ENCODE measurements at places on chromosomes 3 and 15. TPM values are rescaled to one million over a fixed set of nuclear protein-coding genes. Genes with fewer than 3 reads are reported as not detected.

The ARPIN gene
- total RNA-seq = 2.7 TPM

The SNUPN gene
- total RNA-seq = 26.7 TPM

The ACVR2B gene
- 6.3 TPM for total RNA-seq

The SLC24A5 gene
- total RNA-seq = 0.05 TPM

The NEK11 gene
- 1.8 TPM for total RNA-seq

DNA sequence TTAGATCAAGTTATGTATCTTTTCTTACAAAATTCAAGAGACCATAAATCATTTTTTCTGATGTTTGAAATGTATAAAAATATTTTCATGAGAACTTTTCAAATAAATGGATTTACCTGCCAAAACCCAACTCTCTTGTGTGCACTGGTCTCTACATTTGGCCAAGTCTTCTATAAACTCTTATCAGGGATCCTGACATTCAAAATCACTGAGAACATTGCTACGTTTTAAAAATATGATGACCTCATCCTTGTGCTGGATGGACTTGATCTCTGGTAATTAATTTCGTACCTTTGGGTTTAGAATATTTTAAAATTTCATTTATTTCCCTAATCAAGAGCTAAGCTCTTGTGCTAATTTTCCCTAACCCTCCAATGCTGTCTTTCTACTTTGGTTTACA lies 127.4 kb downstream of the ATP8B4 start:
- no peaks in the 10 kb centered on the region for H3K36me3 ChIP-seq
- H3K27ac ChIP-seq = no peak overlapping the region
- H3K27me3 ChIP-seq = no peaks in the 10 kb centered on the region
- no peaks in the 10 kb centered on the region for H3K4me1 ChIP-seq

GRCh38 chr15:79923079-79923514 lies 26.3 kb upstream of the MTHFS start:
- DNase-seq = peak; percentile 81
- peak overlapping the region; percentile 97 for H3K4me3 ChIP-seq
- H3K36me3 ChIP-seq = peaks cover 25% of the 10 kb centered on the region
- H3K4me1 ChIP-seq = peaks cover 7% of the 10 kb centered on the region
- peak overlapping the region; percentile 99 for H3K27ac ChIP-seq
- H3K27me3 ChIP-seq = no peaks in the 10 kb centered on the region

GRCh38 chr3:37068031-37068430 lies 74.7 kb downstream of the MLH1 start:
- H3K27me3 ChIP-seq = no peaks in the 10 kb centered on the region
- no peaks in the 10 kb centered on the region for H3K36me3 ChIP-seq
- H3K27ac ChIP-seq = no peak overlapping the region

DNA sequence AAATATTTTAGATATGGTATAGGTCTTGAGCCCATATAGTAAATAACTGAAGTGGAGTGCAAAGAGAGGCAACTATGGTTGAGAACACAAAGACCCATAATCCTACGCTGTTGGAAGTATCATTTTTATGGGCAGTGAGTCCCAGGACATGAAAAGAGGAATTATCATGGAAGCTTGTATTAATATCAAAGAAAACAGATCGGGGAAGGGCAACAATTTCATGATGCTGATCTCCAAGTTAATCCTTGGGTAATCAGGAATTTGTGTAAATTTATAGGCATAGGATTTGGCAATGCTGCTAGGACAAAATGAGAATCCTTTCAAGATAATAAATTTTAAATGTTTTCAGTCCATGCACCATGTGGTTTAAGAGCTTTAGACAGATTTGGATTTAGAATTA lies 40.2 kb upstream of the PYDC2 start:
- H3K27me3 ChIP-seq = no peaks in the 10 kb centered on the region
- no peaks in the 10 kb centered on the region for H3K36me3 ChIP-seq
- no peak overlapping the region for H3K4me3 ChIP-seq
- no peak overlapping the region for H3K27ac ChIP-seq
- no peaks in the 10 kb centered on the region for H3K4me1 ChIP-seq
- DNase-seq = no peak

GRCh38 chr3:182390421-182390820 lies 402.9 kb upstream of the ATP11B start:
- H3K4me1 ChIP-seq = no peaks in the 10 kb centered on the region
- no peaks in the 10 kb centered on the region for H3K36me3 ChIP-seq

DNA sequence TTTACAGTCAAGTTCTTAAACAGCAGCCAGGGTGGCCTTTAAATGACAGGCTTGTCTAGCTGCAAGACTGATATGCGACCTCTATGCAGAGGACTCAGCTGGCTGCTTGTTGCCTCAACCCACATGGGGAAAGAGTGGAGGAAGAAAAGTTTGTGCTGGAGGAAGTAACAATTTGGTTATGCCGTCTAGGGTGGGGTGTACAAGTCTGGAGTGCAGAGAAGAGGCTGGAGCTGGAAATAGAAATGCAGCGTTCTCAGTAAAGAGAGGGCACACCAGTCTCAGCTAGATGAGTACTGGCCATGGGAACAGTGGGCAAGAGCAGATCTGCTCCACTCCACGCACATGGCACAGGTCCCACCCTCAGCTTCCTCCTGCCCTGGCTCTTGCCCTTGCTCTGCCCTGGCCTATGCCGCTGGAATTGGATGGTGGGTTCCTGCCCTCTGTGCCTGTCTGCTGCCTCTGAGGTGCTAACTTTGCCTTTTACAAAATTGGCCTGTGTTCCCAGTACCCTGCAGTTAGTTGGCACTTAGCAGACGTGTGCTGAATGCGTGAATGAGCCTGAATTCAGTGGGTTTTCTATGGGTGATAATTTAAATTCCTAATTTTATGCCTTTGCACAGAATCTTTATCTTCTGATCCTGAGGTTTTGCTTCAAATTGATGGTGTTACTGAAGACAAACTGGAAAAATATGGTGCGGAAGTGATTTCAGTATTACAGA lies 59.7 kb upstream of the FURIN start:
- no peaks in the 10 kb centered on the region for H3K27me3 ChIP-seq
- H3K27ac ChIP-seq = no peak overlapping the region
- no peak overlapping the region for H3K4me3 ChIP-seq
- peaks cover 34% of the 10 kb centered on the region for H3K36me3 ChIP-seq
- H3K4me1 ChIP-seq = no peaks in the 10 kb centered on the region
- no peak for DNase-seq

- no peak overlapping the region for H3K27ac ChIP-seq
- H3K27me3 ChIP-seq = no peaks in the 10 kb centered on the region
- peaks cover 16% of the 10 kb centered on the region for H3K4me1 ChIP-seq
Measured at GRCh38 chr3:39385456-39386090, 2.4 kb downstream of the SLC25A38 start.

GRCh38 chr15:25441111-25441510 lies 2.3 kb upstream of the UBE3A start:
- no peak overlapping the region for H3K27ac ChIP-seq
- H3K36me3 ChIP-seq = no peaks in the 10 kb centered on the region
- peaks cover 5% of the 10 kb centered on the region for H3K4me1 ChIP-seq
- no peaks in the 10 kb centered on the region for H3K27me3 ChIP-seq

DNA sequence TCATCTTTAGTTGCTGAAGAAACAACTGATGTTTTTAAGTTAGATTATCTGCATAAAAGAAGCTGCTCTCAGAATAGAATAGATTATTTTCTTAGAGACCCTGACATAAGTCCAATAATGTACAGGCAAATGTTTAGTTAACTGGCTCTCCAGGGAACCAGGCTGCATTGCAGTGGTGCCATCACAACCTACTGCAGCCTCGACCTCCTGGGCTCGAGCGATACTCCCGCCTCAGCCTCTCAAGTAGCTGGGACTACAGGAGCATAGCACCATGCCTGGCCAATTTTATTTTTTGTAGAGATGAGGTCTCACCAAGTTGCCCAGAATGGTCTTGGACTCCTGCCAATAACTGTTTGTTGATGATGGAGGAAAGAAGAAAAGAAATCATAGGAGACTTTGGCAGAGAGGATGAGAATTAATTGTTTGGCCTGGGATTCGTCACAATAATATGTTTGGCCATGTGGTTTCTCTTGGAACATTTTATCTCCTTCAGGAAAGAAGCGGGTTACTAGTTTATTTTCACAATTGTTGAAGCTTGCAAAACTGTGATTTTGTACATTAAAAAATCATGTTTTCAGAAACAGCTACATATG lies 429.2 kb downstream of the CADM2 start:
- H3K36me3 ChIP-seq = no peaks in the 10 kb centered on the region
- no peak overlapping the region for H3K27ac ChIP-seq
- H3K4me1 ChIP-seq = no peaks in the 10 kb centered on the region
- DNase-seq = no peak
- H3K4me3 ChIP-seq = no peak overlapping the region

DNA sequence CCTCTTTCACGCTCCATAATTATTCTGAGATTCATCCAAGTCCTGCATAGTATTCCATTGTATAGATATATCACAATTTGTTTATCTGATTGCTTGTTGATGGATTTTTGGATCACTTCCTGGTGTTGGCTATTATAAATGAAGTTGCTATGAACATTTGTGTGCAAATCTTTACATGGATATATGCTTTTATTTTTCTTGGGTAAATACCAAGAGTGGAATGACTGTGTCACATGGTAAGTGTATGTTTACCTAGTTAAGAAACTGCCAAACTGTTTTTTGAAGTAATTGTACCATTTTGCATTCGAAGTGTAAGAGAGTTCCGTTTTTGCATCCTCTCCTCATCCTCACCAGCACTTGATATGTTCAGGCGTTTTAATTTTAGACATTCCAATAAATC lies 34.6 kb upstream of the ROPN1 start:
- peaks cover 6% of the 10 kb centered on the region for H3K27me3 ChIP-seq
- no peak overlapping the region for H3K4me3 ChIP-seq

DNA sequence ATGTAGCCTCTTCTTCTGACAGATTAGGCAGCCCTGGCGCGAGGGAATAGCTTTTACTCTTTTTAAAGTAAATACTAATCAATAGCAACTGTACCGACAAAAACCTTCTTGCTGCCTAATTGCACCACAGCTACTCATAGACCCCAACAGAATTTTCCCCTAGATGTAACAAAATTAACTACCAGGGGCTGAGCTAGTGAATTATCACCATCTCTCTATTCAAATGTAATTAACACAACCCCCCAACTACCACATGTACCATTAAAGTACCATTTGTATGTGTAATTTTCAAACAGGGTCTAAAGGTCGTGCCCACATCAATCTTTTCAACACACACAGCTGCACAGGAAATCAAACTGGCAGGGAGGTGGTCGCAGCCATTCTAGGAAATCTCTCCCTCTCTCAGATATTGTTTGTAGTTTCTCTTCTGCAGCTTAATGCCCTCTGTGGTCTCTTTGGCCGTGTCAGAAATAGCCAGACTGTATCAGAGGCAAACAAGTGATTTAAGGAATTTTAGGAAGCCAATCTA lies 322.9 kb downstream of the RORA start:
- no peaks in the 10 kb centered on the region for H3K27me3 ChIP-seq
- H3K4me3 ChIP-seq = no peak overlapping the region
- H3K4me1 ChIP-seq = no peaks in the 10 kb centered on the region
- DNase-seq = peak; percentile 24
- H3K27ac ChIP-seq = peak overlapping the region; percentile 18

DNA sequence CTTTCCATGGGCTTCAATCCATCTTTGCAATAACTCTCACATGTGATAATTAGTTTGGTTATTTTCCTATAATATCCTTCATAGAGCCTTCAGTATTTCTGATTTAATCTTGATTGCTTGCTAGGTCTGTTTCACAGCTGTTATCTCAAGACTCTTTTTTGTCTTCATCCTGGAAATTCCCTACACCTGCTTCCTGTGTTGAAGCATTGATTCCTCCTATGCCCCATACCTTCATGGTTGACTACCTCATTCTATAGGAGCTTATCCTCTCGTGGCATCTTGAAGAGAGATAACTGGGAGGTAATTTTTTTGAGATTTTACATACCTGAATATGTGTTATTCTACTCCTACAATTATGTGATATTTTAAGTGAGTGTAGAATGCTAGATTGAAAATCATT lies 26.7 kb downstream of the PIK3CA start:
- peaks cover 3% of the 10 kb centered on the region for H3K4me1 ChIP-seq
- H3K27me3 ChIP-seq = no peaks in the 10 kb centered on the region
- no peaks in the 10 kb centered on the region for H3K36me3 ChIP-seq
- DNase-seq = no peak

- no peaks in the 10 kb centered on the region for H3K27me3 ChIP-seq
- no peaks in the 10 kb centered on the region for H3K36me3 ChIP-seq
- peaks cover 6% of the 10 kb centered on the region for H3K4me1 ChIP-seq
- no peak overlapping the region for H3K27ac ChIP-seq
- H3K4me3 ChIP-seq = no peak overlapping the region
Measured at GRCh38 chr3:179474480-179474879, 23.2 kb upstream of the GNB4 start.

- H3K27ac ChIP-seq = no peak overlapping the region
- H3K27me3 ChIP-seq = no peaks in the 10 kb centered on the region
- no peaks in the 10 kb centered on the region for H3K4me1 ChIP-seq
Measured at GRCh38 chr3:68802111-68802870, 130.1 kb downstream of the TAFA4 start.

GRCh38 chr15:46088486-46089445 lies 453.9 kb downstream of the SQOR start:
- H3K4me1 ChIP-seq = no peaks in the 10 kb centered on the region
- H3K36me3 ChIP-seq = no peaks in the 10 kb centered on the region
- DNase-seq = no peak
- H3K4me3 ChIP-seq = no peak overlapping the region

GRCh38 chr3:10948326-10948725 lies 44.2 kb upstream of the SLC6A1 start:
- H3K36me3 ChIP-seq = no peaks in the 10 kb centered on the region
- no peak overlapping the region for H3K4me3 ChIP-seq
- H3K27me3 ChIP-seq = no peaks in the 10 kb centered on the region
- no peaks in the 10 kb centered on the region for H3K4me1 ChIP-seq
- no peak overlapping the region for H3K27ac ChIP-seq
